ENCODE measurements at places on chromosomes 11 and 22.

DNA sequence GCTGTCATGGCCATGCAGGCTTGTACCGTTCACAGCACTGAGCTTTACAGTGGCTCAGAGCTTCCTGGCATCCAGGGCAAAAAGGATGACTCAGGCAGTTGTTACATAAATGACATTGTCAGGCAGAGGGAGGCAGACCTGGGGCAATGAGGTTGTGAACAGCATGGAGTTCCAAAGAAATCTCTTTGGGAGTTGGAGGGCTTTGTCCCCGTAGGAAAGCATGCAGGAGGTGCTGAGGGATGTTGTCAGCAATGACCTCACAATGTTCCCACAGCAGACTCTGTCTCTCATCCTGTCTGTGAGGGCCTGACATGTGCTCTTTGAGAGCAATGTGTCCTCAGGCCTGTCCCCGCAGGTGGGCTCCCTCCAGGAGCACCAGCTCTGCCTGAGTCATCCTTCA lies 25.9 kb upstream of the PDE2A start:
- no peak for DNase-seq
- no peaks in the 10 kb centered on the region for H3K27me3 ChIP-seq
- H3K36me3 ChIP-seq, result peaks cover 28% of the 10 kb centered on the region

DNA sequence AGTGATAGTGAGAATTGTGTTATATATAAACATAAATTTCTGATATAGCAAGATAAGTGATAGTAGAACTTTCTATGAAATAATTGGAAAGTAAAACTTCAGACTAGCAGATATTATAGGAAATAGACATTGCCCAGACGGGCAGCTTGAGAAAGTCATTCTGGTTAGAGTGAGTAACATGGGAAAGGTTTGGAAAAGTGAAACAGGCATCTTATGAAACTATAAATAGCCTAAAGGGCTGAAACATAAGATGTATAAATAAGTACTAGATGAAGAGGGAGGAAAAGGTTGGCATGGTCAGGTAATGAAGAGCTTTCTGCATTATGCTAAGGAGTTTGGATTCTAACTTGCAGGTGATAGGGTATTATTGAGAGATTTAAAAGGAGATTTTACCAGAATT lies 101.3 kb downstream of the DYNC2H1 start:
- H3K27ac ChIP-seq, result no peak overlapping the region
- H3K4me3 ChIP-seq, result no peak overlapping the region
- peaks cover 44% of the 10 kb centered on the region for H3K36me3 ChIP-seq
- no peak for DNase-seq
- no peaks in the 10 kb centered on the region for H3K27me3 ChIP-seq

GRCh38 chr11:35853971-35854370 lies 89.9 kb upstream of the LDLRAD3 start:
- no peaks in the 10 kb centered on the region for H3K27me3 ChIP-seq
- no peaks in the 10 kb centered on the region for H3K36me3 ChIP-seq
- H3K27ac ChIP-seq, result no peak overlapping the region
- H3K4me3 ChIP-seq, result no peak overlapping the region

GRCh38 chr11:91222830-91223229 lies 1000.0 kb upstream of the CHORDC1 start:
- no peaks in the 10 kb centered on the region for H3K27me3 ChIP-seq
- no peak overlapping the region for H3K27ac ChIP-seq
- no peaks in the 10 kb centered on the region for H3K4me1 ChIP-seq
- no peak overlapping the region for H3K4me3 ChIP-seq

DNA sequence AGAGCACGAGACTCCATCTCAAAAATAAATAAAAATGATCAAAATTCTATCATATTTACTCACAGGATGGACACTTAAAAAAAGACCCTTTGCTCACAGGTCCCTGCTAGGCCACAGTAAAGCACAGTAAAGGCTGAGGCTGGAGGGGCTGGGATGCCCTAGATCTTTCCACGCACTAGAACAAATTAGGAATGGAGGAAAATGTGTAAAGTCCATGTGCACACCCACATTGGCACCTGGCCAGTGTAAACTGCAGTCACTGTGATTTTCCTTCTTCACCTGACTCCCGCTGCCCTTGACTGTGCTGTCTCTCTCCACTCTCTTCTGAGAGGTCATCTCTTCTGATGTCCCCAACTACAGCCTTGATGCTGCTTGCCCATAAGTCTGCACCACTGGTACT lies 195.5 kb downstream of the EFCAB6 start:
- H3K27me3 ChIP-seq, result no peaks in the 10 kb centered on the region
- H3K36me3 ChIP-seq, result no peaks in the 10 kb centered on the region
- no peak overlapping the region for H3K4me3 ChIP-seq
- H3K27ac ChIP-seq, result no peak overlapping the region
- no peak for DNase-seq

DNA sequence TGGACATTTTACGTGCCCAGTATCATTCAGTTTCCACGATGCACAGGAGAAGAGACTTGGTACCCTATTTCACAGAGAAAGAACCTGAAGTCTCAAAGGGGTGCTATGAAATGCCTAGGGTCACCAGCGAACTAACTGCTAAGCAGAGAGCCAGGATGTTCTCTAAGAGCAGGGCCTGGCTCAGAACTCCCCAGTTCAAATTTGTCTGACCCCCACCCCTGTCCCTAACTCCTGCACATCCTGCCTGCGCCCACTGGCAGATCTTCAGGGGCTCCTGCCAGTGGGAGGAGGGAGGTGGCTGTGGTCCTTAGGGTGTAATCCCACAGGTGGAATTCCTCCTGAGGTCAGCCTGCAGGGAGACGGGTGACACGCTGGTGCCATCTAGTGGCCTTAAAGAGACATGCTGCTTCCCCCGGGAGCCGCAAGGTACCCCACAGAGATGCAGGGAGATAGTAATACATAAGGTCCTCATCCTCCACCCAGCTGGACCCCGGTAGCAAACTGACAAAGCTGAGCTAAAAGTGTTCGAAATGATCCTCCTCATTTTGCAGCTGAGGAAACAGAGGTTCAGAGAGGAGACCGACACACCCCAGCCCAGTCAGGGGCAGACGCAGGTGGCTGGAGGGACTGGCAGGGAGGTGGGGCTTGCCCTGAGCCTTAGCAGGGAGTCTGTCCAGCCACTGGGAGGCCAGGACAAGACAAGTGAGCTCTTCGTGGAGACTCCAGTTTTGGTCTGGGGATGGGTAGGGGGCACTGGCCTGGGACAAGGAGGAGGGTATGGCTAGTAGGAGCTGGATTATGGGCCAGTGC lies 34.1 kb downstream of the MB start:
- H3K4me3 ChIP-seq, result no peak overlapping the region
- H3K27me3 ChIP-seq, result no peaks in the 10 kb centered on the region
- peak; percentile 49 for DNase-seq
- H3K36me3 ChIP-seq, result no peaks in the 10 kb centered on the region

DNA sequence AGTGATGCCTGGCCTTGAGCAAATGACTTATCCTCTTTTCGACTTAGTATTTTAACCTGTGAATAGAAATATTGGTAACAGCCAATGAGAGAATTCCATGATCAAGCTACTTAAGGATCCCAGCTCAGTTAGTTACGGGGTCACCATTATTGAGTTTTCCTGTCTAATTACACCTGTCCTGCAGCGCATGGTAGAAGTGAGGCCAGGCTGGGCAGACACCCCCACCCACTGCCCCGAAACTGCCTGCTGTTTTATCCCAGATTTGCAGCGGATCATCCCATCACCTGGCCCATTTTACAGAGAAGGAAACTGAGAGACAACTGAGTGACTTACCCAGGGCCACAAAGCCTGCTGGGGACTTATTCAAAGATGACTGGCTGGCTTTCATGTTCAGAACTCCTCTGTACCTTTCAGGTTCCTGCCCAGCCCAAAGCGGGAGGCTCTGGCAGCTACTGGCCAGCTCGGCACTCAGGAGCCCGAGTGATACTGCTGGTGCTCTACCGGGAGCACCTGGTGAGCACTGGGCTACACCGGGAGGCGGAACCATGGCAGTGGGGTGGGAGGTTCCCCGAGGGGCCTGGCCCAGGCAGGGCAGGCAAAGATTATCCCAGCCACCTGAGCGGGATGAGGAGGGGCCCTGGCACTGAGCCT lies 1.4 kb downstream of the MUS81 start:
- peaks cover 40% of the 10 kb centered on the region for H3K4me1 ChIP-seq
- H3K36me3 ChIP-seq, result no peaks in the 10 kb centered on the region
- H3K27me3 ChIP-seq, result no peaks in the 10 kb centered on the region
- DNase-seq, result no peak

DNA sequence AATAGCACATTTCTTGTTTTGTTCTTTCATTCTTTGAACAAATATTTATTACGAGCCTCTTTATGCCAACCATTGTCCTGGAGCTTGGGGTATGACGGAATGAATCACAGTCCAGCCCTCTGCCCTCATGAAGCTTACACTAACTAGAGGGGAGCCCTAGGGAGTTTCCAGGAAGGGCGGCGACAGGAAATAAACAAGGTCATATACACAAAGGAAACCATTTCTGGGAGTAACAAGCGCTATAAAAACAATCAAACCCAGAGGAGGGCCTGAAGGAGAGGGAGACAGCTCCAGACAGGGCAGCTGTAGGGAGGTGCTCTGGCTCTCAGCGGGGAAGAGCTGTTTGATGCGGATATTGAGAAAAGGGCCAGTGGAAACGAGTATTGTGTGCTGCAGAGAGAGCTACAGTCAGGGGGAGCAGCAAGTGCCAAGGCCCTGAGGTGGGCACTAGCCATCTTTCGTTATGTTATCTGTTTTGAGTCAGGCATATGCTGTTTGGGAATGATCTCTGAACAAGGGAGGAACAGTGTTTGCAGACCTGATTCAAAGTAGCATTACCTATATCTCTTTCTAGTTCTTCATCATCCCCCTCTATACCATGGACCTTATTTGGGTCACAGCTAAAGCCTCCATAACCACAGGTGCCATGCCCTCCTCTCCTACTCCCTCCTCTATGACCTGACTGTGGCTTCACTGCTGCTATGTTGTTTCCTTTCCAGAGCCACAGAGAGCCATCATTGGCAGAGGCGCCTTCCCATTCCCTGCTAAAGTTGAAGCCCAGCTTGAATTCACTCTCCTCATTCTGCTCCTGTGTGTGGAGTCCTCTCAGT lies 15.3 kb upstream of the ZBTB16 start:
- no peaks in the 10 kb centered on the region for H3K36me3 ChIP-seq
- no peaks in the 10 kb centered on the region for H3K27me3 ChIP-seq
- DNase-seq, result no peak
- H3K4me1 ChIP-seq, result peaks cover 11% of the 10 kb centered on the region
- H3K4me3 ChIP-seq, result no peak overlapping the region

DNA sequence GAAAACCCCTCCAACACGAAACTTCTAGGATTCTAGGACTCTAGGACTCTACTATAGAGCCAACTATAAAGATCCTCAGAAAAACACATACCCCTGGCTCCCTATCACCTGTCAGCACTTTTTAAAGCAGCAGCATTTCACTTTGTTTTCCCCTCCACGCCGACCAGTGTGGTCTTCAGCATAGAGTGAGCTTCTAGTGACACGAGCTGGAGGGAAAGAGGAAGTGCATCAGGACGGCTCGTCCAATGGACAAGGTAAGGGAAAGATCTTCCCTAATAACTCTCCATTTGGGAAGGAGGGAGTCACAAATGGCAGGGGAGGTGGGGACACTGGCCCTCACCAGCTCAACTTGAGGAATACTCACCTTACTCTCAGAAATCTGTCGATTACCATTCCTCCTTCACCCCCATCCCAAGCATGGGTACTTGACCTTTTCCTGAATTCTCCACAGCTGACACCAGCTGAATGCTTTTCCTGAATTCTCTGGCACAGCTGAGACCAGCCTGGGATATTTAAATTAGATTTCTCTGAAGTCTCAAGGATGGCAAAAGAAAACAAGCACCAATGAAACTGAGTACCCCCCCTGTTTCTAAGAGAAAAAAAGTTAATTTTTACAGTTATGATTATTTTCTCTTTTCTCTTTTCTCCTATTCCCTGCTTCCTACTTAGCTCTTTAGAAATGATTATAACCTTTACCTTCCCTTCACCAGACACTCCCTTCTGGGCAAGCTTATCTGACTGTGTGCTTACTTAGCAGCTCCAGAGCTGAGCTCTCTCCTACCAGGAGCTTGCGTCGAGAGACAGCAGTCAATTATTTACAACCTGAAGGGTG lies 33.3 kb upstream of the NNMT start:
- H3K36me3 ChIP-seq, result no peaks in the 10 kb centered on the region
- no peaks in the 10 kb centered on the region for H3K27me3 ChIP-seq
- peaks cover 50% of the 10 kb centered on the region for H3K4me1 ChIP-seq
- H3K27ac ChIP-seq, result no peak overlapping the region

GRCh38 chr22:19466848-19467752 lies 11.9 kb downstream of the UFD1 start:
- no peak for DNase-seq
- no peak overlapping the region for H3K27ac ChIP-seq
- no peaks in the 10 kb centered on the region for H3K36me3 ChIP-seq
- H3K4me1 ChIP-seq, result no peaks in the 10 kb centered on the region
- H3K27me3 ChIP-seq, result no peaks in the 10 kb centered on the region
- H3K4me3 ChIP-seq, result no peak overlapping the region

- peaks cover 7% of the 10 kb centered on the region for H3K4me1 ChIP-seq
- peaks cover 13% of the 10 kb centered on the region for H3K27me3 ChIP-seq
- H3K4me3 ChIP-seq, result no peak overlapping the region
- H3K27ac ChIP-seq, result no peak overlapping the region
- no peaks in the 10 kb centered on the region for H3K36me3 ChIP-seq
Observed at GRCh38 chr11:45107029-45107428, 39.4 kb upstream of the PRDM11 start.

- DNase-seq, result no peak
- peaks cover 12% of the 10 kb centered on the region for H3K4me1 ChIP-seq
- no peak overlapping the region for H3K4me3 ChIP-seq
- no peaks in the 10 kb centered on the region for H3K27me3 ChIP-seq
- no peaks in the 10 kb centered on the region for H3K36me3 ChIP-seq
Observed at GRCh38 chr11:114251815-114252337, 44.3 kb upstream of the NNMT start.

DNA sequence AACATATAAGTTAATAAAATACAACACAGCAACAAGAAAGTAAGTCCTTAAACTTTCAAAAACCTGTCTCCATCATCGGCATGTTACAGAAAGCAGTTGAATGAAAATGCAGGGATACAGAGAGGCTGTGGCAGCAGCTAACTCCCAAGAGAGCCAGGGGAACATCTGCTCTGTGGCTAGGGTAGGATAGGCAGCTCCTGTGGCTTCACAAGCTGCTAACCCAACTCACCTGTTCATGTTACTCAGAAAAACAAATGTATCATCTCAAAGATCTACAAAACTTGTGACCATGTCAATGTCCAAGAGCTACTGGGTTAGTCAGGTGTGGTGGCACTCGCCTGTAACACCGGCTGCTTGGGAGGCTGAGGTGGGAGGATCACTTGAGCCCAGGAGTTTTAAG lies 15.2 kb upstream of the PLAAT3 start:
- no peaks in the 10 kb centered on the region for H3K27me3 ChIP-seq
- no peaks in the 10 kb centered on the region for H3K4me1 ChIP-seq
- H3K4me3 ChIP-seq, result no peak overlapping the region
- no peak for DNase-seq

- no peaks in the 10 kb centered on the region for H3K27me3 ChIP-seq
- DNase-seq, result no peak
- no peaks in the 10 kb centered on the region for H3K4me1 ChIP-seq
- no peaks in the 10 kb centered on the region for H3K36me3 ChIP-seq
Observed at GRCh38 chr22:20615533-20616450, 108.4 kb downstream of the MED15 start.

- H3K4me3 ChIP-seq, result no peak overlapping the region
- no peaks in the 10 kb centered on the region for H3K4me1 ChIP-seq
- H3K36me3 ChIP-seq, result no peaks in the 10 kb centered on the region
- H3K27ac ChIP-seq, result no peak overlapping the region
- no peak for DNase-seq
Observed at GRCh38 chr11:3222941-3223915, 4.6 kb upstream of the MRGPRG start.

- no peaks in the 10 kb centered on the region for H3K27me3 ChIP-seq
- H3K4me3 ChIP-seq, result no peak overlapping the region
- H3K36me3 ChIP-seq, result no peaks in the 10 kb centered on the region
- no peaks in the 10 kb centered on the region for H3K4me1 ChIP-seq
- DNase-seq, result no peak
Observed at GRCh38 chr11:96178049-96178886, 164.7 kb downstream of the MAML2 start.

All from tibial nerve (tissue), 4 donors.